ENCODE measurements at places on chromosomes 5 and 9. TPM values are rescaled to one million over a fixed set of nuclear protein-coding genes. Genes with fewer than 3 reads are reported as not detected.

The OTULINL gene
- 26.3 TPM for total RNA-seq

The SV2C gene
- not detected for total RNA-seq

The ESM1 gene
- not detected for total RNA-seq

The FAM200C gene
- 1.8 TPM for total RNA-seq

The NR5A1 gene
- total RNA-seq, result 0.17 TPM

The HSPA4 gene
- 139 TPM for total RNA-seq

The ODF2 gene
- total RNA-seq, result 25.2 TPM

The SHB gene
- 40.8 TPM for total RNA-seq

The ADGRV1 gene
- 0.50 TPM for total RNA-seq

The ANKRD18B gene
- total RNA-seq, result 4.6 TPM

The STXBP1 gene
- total RNA-seq, result 16.9 TPM

The C9orf153 gene
- 0.34 TPM for total RNA-seq

The RORB gene
- 0.01 TPM for total RNA-seq

The STPG3 gene
- total RNA-seq, result not detected

The ZNF366 gene
- total RNA-seq, result not detected

The NIM1K gene
- 0.21 TPM for total RNA-seq

The PPP1R26 gene
- total RNA-seq, result 17.3 TPM

The IER5L gene
- 19.5 TPM for total RNA-seq

The C9 gene
- total RNA-seq, result not detected

The OBP2B gene
- not detected for total RNA-seq

The FAM53C gene
- total RNA-seq, result 19.5 TPM

The NOTCH1 gene
- 11.0 TPM for total RNA-seq

The PSMD5 gene
- 26.4 TPM for total RNA-seq

The C7 gene
- total RNA-seq, result not detected

The PROB1 gene
- total RNA-seq, result 0.19 TPM

The SPINK5 gene
- not detected for total RNA-seq

The PCDHA4 gene
- 1.8 TPM for total RNA-seq

The SEMA6A gene
- 0.15 TPM for total RNA-seq

The SPATA31E1 gene
- total RNA-seq, result 0.01 TPM

The AHRR gene
- total RNA-seq, result 4.8 TPM

The PCDHGA3 gene
- 0.02 TPM for total RNA-seq

The PRDM9 gene
- 0.02 TPM for total RNA-seq

Data from A549 treated with AZD2906 at 1 μM for 4 hours (cell line).